ENCODE measurements at places on chromosomes 4 and X.

GRCh38 chrX:136156560-136157117 is 9.3 kb downstream of the FHL1 start:
- DNase-seq = no peak

GRCh38 chr4:52892880-52893279 is 30.8 kb downstream of the RASL11B start:
- no peak for DNase-seq

DNA sequence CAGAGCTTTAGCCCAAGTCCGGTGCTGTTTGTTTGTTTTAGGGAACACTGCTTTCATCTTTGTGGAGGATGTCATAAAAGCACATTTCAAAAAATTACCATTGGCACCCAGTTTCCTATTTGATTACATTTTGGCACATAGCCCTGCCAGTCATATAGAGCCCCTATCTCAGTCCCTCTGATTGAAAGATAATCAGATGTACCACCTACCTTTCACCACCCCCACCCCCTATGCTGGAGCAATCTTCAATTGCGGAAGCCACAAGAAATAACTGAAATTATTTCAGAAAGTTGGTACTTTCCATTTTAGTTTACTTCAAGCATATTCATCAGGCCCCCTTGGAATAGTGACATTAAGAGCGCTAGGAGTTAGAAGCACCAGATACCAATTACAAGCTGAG is 136.7 kb upstream of the RPL34 start:
- no peak for DNase-seq

DNA sequence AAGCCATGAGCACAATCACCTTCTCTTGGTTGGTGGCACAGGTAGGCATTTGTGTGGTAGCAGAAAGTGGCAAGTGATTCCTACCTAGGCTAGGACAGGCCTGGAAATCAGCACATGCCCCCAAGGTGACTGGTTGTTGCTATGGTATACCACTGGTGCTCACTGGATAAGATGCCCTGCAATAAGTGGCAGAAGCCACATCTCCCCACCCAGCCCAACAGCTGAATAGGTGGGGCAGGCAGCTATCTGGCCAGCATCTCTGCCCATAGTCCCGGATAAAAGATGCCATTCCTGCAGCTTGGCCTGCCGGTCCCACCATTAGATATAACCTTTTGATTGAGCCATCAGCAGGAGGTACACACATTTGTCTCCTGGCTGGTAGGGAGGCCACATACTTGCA is 21.1 kb downstream of the AMER1 start:
- no peak for DNase-seq

- no peak for DNase-seq
These were observed 12.1 kb upstream of the CLCN5 start for GRCh38 chrX:49910344-49910743.

DNA sequence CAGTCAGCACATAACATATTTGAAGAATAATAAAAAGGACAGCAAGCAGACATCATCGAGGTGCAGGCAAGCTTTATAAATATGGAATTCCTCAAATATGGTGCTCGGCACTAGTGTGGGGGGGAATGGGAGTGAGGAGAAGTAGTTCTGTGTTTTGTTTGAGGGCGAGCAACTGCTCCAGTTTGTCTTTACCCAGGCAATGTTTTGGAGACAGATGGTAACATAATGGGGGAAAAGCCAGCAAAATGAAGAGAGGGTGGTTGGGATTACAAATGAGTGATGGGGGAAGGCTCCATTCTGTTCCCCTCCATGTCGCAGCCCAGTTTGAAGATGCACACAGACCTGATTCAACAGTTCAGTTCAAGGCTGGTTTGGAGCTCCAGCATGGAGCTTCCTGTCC is 572.9 kb upstream of the DIPK2B start:
- DNase-seq = no peak

GRCh38 chrX:106959901-106960300 is 39.7 kb downstream of the CLDN2 start:
- no peak for DNase-seq

DNA sequence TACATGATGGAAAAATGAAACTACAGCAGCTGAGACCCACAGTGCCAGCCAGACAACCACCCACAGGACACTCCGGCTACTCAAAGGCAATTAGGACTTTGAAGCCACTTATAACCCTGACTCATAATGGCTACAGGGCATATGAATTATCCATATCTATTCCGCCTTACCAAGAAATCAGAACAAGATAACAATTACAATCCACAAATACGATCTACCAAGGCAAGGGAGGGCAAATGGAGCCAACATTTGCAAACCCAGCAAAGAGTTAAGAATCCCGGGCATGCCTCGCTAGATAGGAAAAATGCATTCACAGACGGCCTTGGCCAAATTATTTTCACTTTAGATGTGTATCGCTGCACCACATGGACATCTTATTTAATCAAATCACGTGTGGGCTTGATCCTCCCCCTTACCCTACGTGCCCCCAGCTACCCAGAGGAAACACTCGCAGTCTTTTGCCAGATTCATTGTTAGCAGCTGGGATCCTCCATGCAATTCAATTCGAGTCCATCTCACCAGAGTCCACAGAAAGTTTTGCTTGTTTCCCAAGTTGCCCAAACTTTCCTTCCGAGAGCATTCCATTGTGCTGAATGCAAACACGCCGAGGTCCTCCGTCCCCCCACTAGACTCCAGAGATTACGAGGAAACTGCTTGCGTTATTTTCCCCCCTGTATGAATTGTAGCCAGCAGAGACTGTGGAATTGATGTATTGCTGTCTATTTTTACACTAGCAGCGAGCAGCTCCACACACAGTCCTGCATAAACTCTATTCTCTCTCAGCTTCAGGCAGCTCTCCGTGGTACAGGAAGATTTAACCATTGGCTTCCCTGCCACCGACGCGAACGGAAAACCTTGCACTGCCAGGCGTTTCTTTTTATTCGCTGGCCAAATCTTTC is 1.2 kb downstream of the PPARGC1A start:
- DNase-seq = no peak

GRCh38 chrX:108582151-108582550 is 142.5 kb downstream of the COL4A5 start:
- DNase-seq = no peak
